IMR-90 (cell line): ENCODE measurements at places on chromosomes 16 and 17. TPM values are rescaled to one million over a fixed set of nuclear protein-coding genes. Genes with fewer than 3 reads are reported as not detected.

Gene CDRT4
- total RNA-seq = 0.56 and 0.90 TPM in 2 replicates

Gene CLDN7
- 0.56 and 1.4 TPM in 2 replicates for total RNA-seq

Gene SPNS3
- total RNA-seq = 0.18 TPM in 1 of 2 replicates, not detected in the other

Gene NEK8
- total RNA-seq = 3.1 and 5.2 TPM in 2 replicates

Gene TBC1D3C
- not detected in 2 replicates for total RNA-seq

Gene PERCC1
- total RNA-seq = not detected in 2 replicates

Gene HNF1B
- total RNA-seq = not detected in 2 replicates

Gene FBXO39
- not detected in 2 replicates for total RNA-seq

- DNase-seq = no peak
- H3K4me1 ChIP-seq = no peaks in the 10 kb centered on the region
- no peak overlapping the region for H3K27ac ChIP-seq
- no peaks in the 10 kb centered on the region for H3K36me3 ChIP-seq
- H3K27me3 ChIP-seq = no peaks in the 10 kb centered on the region
These were observed 670.1 kb upstream of the C16orf82 start for GRCh38 chr16:26396511-26397235.

GRCh38 chr17:8905331-8905730 is 37.9 kb upstream of the PIK3R6 start:
- no peak overlapping the region for H3K27ac ChIP-seq
- H3K27me3 ChIP-seq = no peaks in the 10 kb centered on the region

DNA sequence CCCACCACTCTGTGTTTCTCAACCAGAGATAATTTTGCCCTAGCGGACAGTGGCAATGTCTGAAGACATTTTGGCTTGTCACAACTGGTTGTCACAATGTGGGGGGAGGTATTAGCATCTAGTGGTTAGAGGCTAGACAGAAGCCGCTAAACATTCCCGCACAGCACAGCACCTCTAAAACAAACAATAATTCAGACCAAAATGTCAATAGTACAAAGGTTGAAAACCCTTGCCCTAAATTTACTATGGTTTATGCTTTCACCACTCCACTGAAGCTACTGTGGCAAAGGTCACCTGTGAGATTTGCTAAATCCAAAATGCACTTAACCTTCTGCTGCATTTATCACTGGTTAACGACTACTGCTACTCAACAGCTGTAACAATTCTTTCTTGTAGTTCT is 14.1 kb downstream of the NUP88 start:
- H3K36me3 ChIP-seq = peaks cover 46% of the 10 kb centered on the region
- no peaks in the 10 kb centered on the region for H3K27me3 ChIP-seq
- H3K27ac ChIP-seq = no peak overlapping the region
- DNase-seq = no peak
- no peaks in the 10 kb centered on the region for H3K4me1 ChIP-seq

DNA sequence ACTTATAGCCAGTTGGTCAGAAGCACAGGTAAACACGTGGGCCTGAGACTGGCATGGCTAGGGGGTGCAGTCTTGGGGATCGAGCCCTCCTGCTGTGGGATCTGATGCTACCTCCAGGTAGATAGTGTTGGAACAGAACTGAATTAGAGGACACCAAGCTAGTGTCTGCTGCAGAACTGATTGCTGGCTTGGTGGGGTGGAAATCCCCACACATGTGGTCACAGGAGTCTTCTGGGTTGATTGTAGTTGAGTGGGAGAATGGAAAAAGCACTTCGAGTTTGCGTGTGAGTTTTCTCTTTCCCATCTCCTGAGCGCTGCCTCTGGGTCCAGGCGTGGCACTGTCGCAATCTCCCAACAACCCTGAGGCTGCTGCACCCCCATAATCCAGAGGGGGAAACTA is 8.0 kb upstream of the SPATA32 start:
- peaks cover 8% of the 10 kb centered on the region for H3K4me1 ChIP-seq
- peaks cover 67% of the 10 kb centered on the region for H3K36me3 ChIP-seq
- H3K4me3 ChIP-seq = no peak overlapping the region
- no peaks in the 10 kb centered on the region for H3K27me3 ChIP-seq

DNA sequence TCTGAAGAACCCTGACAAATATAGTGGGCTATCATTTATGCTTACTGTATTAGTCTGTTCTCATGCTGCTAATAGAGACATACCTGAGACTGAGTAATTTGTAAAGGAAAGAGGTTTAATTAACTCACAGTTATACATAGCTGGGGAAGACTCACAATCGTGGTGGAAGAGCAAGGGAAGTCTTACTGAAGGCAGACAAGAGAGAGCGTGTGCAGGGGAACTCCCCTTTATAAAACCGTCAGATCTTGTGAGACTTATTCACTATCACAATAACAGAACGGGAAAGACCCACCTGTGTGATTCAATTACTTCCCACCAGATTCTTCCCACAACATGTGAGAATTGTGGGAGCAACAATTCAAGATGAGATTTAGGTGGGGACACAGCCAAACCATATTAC is 526.8 kb upstream of the GOT2 start:
- DNase-seq = no peak
- no peaks in the 10 kb centered on the region for H3K36me3 ChIP-seq
- no peak overlapping the region for H3K27ac ChIP-seq
- H3K27me3 ChIP-seq = no peaks in the 10 kb centered on the region
- H3K4me1 ChIP-seq = no peaks in the 10 kb centered on the region
- no peak overlapping the region for H3K4me3 ChIP-seq

DNA sequence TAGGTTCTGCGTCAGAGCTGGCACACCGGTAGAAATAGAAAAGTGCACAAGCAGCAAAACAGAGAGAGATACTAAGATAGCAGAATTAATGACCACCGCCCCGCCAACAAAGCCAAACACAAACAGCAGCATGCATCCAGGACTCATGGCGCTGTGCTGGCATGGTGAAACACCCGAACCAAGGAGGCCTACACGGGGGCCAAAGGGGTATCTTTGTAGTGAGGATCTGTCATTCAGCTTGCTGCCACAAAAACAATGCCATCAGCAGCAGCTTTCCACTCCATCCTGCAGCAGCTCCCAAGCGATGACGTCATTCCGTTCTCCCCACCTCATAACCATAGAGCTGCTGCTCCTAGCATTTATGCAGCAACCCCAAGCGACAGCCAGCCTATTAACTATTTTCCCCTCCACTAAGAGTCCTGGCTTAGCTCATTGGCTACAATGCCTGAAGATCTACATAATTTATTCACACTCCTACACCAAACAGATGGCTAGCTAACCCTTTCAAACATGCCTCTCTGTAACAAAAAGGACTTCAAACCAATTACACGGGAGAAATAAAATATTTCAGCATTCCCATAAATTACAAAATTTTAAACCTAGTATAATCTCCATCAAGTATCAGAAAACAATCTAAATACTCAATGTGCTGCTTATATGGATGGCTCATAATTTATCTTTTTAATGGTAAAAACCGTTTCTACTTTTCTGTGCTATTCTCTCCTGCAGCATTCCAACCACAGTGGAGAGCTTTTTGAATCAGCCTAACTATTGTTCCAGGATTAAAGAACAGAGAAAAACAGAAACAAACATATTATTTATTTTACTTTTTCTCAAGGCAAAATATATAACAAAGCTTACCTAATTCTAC is 73.9 kb downstream of the SPAG9 start:
- no peak overlapping the region for H3K4me3 ChIP-seq
- peak overlapping the region; percentile 1; the same call in 1 of the 2 replicates for H3K27ac ChIP-seq
- peak; percentile 87 for DNase-seq
- H3K4me1 ChIP-seq = peaks cover 4% of the 10 kb centered on the region; the same call in 1 of the 2 replicates

GRCh38 chr17:51398687-51399086 is 138.3 kb downstream of the UTP18 start:
- H3K27me3 ChIP-seq = no peaks in the 10 kb centered on the region
- no peaks in the 10 kb centered on the region for H3K36me3 ChIP-seq
- no peak overlapping the region for H3K27ac ChIP-seq
- no peaks in the 10 kb centered on the region for H3K4me1 ChIP-seq

DNA sequence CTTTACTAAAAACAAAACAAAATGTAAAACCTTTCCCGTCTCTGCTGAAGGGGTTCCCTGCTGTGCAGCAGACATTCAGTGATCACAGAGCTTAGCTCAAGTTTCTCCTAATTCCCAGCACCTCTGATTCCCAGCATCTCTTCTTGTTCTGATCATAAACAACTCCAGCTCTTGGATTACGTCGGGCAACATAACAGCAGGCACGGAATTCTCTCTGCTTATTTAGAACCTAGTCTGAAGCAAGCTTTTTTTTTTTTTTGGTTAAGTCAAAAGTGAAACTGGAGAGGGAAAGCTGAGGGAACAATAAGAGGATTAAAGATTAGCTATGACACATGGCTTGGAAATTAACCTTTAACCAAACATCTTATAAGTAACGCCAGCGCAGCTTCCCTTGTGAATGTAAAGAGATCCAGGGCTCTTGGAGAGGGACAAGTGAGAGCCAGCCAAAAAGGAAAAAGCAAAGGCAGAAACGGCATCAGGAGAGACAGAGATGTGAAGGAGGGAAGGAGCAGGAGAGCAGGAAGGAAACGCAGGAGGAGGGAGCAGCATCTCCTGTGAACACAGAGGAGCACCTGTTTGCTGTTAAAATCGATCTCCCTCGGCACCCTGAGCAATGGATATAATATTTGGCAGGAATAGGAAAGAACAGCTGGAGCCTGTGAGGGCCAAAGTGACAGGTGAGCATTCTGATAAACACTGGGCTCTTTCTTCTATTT is at the start of gene BCO1:
TSS of gene BCO1 (plus strand) at position 394 of the 716 bp plus-strand sequence. CDS start at position 614, 220 bp downstream.
- H3K4me3 ChIP-seq = peak within 1 kb of the TSS; percentile 43
- peak; percentile 66 for DNase-seq
- no peaks in the 10 kb centered on the region for H3K36me3 ChIP-seq
- H3K27ac ChIP-seq = peak within 1 kb of the TSS; percentile 71; the same call in 1 of the 2 replicates
- no peaks in the 10 kb centered on the region; the same call in 1 of the 2 replicates for H3K27me3 ChIP-seq

DNA sequence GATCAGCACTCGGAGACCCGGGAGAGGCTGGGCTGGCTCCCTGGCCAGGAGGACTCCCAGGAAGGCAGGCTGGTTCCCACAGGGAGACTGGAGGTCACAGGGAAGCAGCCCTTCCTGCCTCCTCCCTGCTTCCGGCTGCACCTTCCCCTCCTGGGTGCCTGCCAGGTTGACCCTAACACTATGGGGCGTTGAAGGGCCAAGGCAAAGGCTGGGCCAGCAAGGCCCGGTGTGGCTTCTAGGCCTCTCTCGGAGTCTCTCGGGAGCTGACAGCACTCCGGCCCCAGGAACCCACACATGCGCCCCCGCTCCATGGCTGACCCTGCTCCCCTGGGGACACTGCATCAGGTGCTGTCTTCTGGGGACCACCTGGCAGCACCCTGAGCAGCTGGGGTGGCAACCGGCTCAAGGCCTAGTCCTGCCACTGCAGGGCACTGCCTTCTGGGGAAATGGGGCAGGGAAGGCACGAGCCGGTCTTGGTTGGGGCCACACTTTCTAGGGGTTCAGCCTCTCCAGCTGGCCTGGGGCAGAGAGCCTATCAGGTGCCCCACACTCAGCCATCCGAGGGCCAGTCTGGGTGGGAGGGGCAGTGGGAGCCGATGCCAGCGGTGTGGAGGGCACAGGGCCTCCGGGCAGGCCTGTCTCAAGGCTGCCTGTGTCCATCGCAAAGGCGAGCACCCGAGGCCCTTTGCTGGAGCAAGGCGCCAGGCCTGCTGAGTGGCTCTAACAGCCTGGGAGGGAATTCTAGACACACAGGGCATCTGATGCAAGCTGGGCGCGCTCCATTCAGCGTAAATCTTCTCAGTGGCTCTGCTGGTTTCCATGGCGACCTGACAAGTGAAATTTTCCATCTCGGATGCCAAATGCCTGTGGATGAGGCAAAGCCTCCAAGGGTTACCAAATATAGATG is 5.6 kb upstream of the MTSS2 start:
- DNase-seq = peak; percentile 97
- H3K27ac ChIP-seq = peak overlapping the region; percentile 91
- no peak overlapping the region for H3K4me3 ChIP-seq
- H3K36me3 ChIP-seq = no peaks in the 10 kb centered on the region
- H3K4me1 ChIP-seq = peaks cover 75% of the 10 kb centered on the region

- H3K36me3 ChIP-seq = peaks cover 26% of the 10 kb centered on the region
- peak; percentile 80 for DNase-seq
- H3K27me3 ChIP-seq = no peaks in the 10 kb centered on the region
- peaks cover 42% of the 10 kb centered on the region for H3K4me1 ChIP-seq
- peak overlapping the region; percentile 88 for H3K27ac ChIP-seq
- H3K4me3 ChIP-seq = peak overlapping the region; percentile 90
These were observed 1.6 kb downstream of the LASP1 start for GRCh38 chr17:38871247-38872015.

GRCh38 chr17:81486199-81486810 is 26.3 kb downstream of the ACTG1 start:
- H3K27me3 ChIP-seq = no peaks in the 10 kb centered on the region; the same call in 1 of the 2 replicates
- peaks cover 7% of the 10 kb centered on the region; the same call in 1 of the 2 replicates for H3K4me1 ChIP-seq
- H3K4me3 ChIP-seq = no peak overlapping the region
- no peaks in the 10 kb centered on the region for H3K36me3 ChIP-seq
- H3K27ac ChIP-seq = no peak overlapping the region

- peak; percentile 87 for DNase-seq
- H3K27me3 ChIP-seq = no peaks in the 10 kb centered on the region
- peaks cover 21% of the 10 kb centered on the region for H3K4me1 ChIP-seq
- peak overlapping the region; percentile 36; the same call in 1 of the 2 replicates for H3K27ac ChIP-seq
- H3K36me3 ChIP-seq = no peaks in the 10 kb centered on the region; the same call in 1 of the 2 replicates
- H3K4me3 ChIP-seq = no peak overlapping the region
These were observed 2.4 kb downstream of the SERPINF1 start for GRCh38 chr17:1764284-1764683.

- no peaks in the 10 kb centered on the region for H3K4me1 ChIP-seq
- no peaks in the 10 kb centered on the region for H3K36me3 ChIP-seq
- DNase-seq = no peak
- H3K27ac ChIP-seq = no peak overlapping the region
- H3K27me3 ChIP-seq = no peaks in the 10 kb centered on the region
These were observed 269.4 kb upstream of the ELAC2 start for GRCh38 chr17:13287226-13287625.

DNA sequence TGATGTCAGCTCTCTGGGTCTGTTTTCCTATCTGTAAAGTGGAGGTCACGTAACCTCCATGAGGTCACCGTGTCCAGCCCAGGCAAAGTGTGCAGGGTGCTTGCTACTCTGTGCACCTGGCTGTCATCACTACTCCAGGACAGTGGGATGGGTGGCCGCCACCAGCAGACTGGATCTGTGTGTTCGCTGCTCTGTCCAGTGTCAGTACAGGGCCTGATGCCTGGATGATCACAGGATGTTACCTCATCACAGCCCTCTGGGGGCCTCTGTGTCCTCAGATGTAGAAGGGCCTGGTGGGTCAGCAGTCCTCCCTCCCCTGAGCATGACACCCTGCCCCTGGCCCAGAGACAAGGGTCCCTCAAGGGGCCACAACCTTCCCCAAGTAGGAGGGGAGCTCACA is 80.0 kb downstream of the KCNJ18 start:
- H3K36me3 ChIP-seq = no peaks in the 10 kb centered on the region
- DNase-seq = no peak
- H3K27ac ChIP-seq = no peak overlapping the region
- no peak overlapping the region for H3K4me3 ChIP-seq
- no peaks in the 10 kb centered on the region for H3K27me3 ChIP-seq

DNA sequence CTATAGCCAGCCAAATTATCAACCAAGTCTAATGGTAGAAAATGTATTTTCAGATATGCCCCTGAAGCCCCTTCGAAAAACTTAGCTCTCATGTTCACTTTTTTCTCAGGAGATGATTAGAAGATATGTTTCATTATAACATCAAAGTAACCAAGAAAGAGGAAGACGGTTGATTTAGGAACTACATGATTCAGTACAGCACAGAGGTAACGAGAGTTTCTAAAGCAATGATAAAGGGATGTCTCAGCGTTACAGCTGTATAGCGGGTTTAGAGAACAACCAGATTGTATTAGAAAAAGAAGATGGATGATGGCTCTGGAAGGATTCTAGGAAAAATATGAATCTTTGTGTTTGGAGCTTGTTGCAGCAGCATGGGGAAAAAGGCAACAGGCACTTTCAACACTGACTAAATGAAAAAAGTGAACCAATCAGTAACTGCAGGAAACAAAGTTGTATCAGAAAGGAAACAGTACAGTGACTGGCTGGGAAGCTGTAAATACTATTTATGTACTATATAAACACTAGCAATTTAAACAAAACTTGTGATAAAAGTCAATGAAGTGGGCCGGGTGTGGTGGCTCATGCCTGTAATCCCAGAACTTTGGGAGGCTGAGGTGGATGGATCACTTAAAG is 21.5 kb downstream of the MBTD1 start:
- no peaks in the 10 kb centered on the region for H3K4me1 ChIP-seq
- no peak overlapping the region for H3K4me3 ChIP-seq
- H3K27ac ChIP-seq = no peak overlapping the region
- H3K36me3 ChIP-seq = no peaks in the 10 kb centered on the region
